ENCODE measurements at places on chromosomes 2 and 18.

GRCh38 chr2:235685024-235685721 lies 191.3 kb downstream of the AGAP1 start:
- peaks cover 60% of the 10 kb centered on the region for H3K4me1 ChIP-seq
- DNase-seq, result peak; percentile 52
- no peaks in the 10 kb centered on the region for H3K36me3 ChIP-seq
- peak overlapping the region; percentile 90 for H3K4me3 ChIP-seq

DNA sequence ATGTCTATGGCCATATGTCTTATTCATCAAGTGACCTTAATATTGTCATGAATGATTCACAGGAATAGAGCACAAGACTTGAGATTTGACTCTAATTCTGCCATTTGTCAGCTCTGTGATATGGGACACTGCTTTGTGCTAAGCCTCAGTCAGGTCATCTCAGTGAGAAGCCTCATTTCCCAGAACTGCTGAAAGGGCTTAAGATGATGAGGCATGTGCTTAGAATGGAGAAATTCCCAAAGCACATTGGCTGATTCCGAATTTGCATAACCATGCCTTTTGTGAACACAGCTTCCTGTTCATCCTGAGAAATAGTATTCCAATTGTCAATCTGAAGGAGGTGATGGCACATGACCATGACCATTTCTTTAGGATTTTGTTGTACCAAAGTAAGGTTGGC lies 218.1 kb downstream of the ALK start:
- H3K27me3 ChIP-seq, result no peaks in the 10 kb centered on the region
- H3K4me1 ChIP-seq, result no peaks in the 10 kb centered on the region
- H3K36me3 ChIP-seq, result no peaks in the 10 kb centered on the region
- DNase-seq, result no peak
- no peak overlapping the region for H3K27ac ChIP-seq

GRCh38 chr18:22296304-22296703 lies 121.4 kb downstream of the CTAGE1 start:
- DNase-seq, result no peak
- H3K27me3 ChIP-seq, result peaks cover 3% of the 10 kb centered on the region
- no peaks in the 10 kb centered on the region for H3K36me3 ChIP-seq
- H3K27ac ChIP-seq, result no peak overlapping the region
- H3K4me3 ChIP-seq, result no peak overlapping the region
- no peaks in the 10 kb centered on the region for H3K4me1 ChIP-seq

- no peak overlapping the region for H3K4me3 ChIP-seq
- H3K27ac ChIP-seq, result no peak overlapping the region
- DNase-seq, result no peak
- no peaks in the 10 kb centered on the region for H3K36me3 ChIP-seq
Measured at GRCh38 chr2:96679848-96680247, 37.3 kb downstream of the FER1L5 start.
